ENCODE measurements at places on chromosomes 1 and 21.

DNA sequence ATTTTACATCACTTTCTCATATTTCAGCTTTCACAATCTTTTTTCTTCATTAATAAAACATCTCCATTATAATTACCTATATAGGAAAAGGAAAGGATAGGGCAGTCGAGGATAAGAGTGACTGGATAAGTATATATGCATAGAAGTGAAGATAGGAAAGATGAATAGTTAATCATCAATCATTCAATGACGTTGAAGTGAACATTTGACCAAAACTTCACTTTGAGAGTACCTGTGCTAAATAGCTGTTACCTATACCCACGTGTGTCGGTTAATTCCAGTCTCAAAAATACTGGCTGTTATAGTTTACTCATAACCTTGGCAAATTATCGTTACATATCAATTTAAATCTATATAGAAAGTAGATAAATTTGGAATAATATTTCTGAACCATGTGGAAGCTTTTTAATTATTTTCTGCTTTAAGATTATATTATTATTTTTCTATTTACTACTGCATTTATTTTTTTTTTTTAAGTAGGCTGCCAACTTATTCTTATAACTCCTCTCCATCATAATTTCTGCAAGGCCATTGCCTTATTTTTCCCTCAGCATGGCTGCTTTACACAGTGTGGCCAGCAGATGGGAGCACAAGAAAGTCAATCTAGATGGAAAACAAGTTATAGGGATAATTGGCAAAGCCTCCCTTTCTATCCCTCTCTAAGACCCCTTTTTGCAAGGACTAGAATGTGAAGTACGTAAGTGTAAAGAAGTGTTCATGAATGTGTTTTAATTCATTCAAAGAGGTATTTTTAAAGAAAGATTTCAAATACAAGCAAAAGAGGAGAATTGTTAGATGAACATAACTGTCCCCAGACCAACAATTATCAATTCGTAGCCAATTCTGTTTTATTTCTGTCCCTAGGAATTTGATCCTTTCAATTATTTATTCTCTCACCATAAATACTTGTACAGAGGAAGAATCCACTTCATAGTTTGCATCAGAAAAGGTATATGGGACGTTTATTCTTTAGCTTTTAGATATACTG is 290.4 kb downstream of the KCNT2 start:
- peak; percentile 37 for DNase-seq

DNA sequence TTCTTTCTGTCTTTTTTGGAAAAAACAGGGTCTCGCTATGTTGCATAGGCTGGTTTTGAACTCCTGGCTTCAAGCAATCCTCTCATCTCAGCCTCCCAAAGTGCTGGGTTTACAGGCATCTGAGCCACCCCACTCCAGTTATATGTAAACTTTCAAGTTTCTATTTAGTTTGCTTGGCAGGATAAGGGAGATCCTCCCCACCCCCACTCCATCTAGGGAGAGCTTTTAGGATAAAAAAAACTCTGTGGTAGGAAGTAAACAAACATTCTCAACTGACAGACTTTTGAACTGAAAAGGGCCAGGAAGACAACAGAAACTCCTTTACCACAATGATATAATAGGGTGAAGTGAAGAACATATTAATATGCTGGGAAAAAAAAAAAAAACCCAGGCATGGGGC is 41.0 kb upstream of the ZNF326 start:
- no peak for DNase-seq

- no peak for DNase-seq
These were observed 66.5 kb downstream of the SDCCAG8 start for GRCh38 chr1:243322326-243322725.

DNA sequence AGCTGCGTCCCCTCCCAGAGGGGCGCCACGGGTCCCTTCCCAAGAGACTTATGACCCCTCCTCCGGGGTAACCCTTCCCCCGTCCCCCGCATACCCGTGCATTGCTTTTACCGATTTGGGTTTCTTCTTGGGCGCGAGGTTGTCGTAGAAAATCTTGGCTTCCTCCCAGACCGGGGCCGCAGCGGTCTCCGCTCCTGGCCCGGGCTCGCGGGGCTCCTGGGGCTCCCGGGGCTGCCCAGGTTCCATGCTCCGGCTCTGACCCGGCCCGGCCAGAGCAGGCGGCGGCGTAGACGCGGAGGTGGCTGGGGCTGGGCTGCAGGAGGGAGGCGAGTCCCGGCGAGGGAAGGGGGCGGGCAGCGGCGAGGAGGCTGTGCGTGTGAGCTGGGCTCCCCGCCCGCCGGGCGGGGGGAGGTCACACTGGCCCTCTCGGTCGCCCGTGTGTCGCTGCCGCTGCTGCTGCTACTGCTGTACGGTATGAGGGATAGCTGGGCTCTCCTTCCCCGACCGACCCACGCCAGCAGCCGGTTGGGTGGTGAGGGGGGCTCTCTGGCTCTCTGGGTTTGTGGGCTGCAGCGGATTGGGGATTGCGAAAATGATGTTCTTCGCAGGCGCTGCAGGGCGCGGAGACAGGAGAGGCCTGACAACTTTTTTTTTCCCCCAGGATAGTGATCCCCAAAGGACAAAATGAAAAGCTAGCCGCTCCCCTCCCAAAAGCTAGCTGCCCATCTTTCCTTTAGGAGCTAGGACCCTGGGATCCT is at the start of gene NT5C1A:
TSS of gene NT5C1A (minus strand) at position 315 of the 758 bp plus-strand sequence. CDS start at position 246, 69 bp downstream.
- no peak for DNase-seq

DNA sequence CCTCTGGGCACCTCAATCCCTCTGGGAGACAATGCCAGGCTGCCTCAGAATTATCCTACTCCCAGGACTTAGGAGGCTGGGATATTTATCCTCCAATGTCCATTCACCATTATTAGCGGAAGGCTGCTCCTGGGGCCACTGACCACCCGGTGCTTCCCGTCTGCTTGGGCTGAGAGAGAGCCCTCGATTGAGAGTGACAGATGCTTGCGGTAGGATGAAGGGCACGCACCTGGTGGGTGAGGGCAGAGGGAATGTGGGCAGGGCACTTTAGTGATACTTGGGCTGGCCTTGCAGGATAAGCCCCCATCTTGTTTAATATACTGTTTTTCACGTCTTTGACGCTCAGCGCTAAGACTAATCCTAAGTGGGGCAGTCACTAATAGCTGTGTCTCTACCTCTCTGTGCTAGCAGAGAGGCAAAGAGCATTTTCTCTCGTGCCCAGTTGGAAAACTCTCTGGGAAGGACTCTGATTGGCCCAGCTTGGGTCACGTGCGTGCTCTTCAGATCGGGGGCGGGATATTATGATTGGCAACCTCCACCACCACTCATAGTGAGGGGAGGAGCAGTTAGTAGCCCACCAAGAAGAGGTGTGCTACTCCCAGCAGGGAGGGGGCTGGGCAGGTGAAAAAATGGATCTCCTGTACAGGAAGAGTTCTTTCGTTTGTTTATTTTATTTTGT is 10.6 kb upstream of the PARS2 start:
- DNase-seq, result no peak

GRCh38 chr1:224472806-224473205 is 38.2 kb upstream of the WDR26 start:
- DNase-seq, result no peak

Measured in fibroblast of skin of abdomen (primary cell).